Cardiac fibroblast (primary cell): ENCODE measurements at places on chromosomes 12 and 14.

GRCh38 chr12:117854339-117855012 lies 114.3 kb downstream of the KSR2 start:
- DNase-seq = peak; percentile 36

DNA sequence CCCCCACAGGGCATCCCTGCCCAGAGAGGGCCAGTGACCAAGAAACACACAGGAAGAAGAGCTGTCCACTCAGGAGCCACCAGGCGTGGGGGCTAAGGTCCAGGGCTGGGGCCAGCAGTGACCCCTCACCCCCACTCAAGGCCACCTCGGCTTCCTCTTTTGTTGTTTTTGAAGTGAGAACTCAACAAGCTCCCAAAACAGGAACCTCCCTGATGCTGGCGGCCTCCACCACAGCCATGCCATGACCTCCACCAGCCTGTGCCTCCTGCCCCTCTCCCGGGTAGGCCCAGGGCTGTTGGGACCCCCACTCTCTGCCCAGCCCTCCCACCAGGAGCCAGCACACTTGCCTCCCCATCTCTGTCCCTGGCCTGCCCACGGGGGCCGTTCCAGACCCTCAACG lies 7.8 kb downstream of the AKT1 start:
- no peak for DNase-seq

DNA sequence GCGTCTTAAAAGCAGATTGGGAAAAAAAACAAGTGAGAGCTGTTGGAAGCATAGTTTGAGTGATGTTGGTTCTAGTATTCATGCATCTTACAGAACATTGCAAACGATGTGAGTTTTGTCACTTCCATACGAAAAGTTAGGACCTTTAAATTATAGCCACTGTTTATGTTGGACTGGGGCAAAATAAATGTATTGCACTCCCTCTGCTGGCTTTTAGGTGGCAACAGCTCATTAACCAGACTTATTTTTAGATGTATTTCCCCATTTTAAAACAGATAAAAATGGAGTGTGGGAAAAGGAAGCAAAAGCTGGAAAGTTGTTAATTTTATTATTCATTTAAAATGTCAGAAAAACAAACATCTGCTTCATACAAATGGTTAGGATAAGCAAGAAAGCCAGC lies 111.9 kb downstream of the LGR5 start:
- DNase-seq = peak; percentile 40

DNA sequence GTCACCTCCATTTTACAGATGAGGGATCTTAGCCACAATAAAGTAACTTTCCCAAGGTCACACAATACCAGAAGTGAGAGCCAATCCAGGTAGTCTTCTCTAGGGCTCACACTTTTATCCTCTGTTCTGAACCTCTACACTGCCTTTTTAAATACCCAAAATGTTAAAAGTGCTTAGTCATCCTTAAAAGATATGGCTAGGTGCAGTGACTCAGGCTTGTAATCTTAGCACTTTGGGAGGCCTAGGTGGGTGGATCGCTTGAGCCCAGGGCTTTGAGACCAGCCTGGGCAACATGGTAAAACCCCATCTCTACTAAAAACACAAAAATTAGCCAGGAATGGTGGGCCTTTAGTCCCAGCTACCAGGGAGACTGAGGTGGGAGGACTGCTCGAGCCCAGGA lies 104.1 kb upstream of the PPP4R3A start:
- peak; percentile 14 for DNase-seq

DNA sequence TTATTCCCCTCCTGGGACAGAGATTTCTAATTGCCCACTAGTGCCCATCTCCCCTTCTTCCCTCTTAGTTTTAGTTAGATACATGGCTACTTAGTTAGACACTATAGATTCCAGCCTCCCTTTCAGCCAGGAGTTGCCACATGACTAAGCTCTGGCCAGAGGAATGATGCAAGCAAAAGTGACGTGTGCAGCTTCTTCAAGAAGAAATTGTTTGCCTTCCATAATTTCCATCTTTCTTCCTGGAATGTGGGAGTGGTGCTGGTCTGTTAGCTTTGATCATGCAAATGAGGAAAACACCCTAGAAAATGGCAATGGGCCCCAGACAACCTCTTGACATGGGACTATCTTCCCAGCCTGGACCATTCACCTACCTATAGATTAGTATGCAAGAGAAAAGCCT lies 21.4 kb downstream of the CCDC177 start:
- peak; percentile 80 for DNase-seq

- peak; percentile 92 for DNase-seq
Observed at GRCh38 chr14:76937181-76938091, 91.1 kb downstream of the IRF2BPL start.

DNA sequence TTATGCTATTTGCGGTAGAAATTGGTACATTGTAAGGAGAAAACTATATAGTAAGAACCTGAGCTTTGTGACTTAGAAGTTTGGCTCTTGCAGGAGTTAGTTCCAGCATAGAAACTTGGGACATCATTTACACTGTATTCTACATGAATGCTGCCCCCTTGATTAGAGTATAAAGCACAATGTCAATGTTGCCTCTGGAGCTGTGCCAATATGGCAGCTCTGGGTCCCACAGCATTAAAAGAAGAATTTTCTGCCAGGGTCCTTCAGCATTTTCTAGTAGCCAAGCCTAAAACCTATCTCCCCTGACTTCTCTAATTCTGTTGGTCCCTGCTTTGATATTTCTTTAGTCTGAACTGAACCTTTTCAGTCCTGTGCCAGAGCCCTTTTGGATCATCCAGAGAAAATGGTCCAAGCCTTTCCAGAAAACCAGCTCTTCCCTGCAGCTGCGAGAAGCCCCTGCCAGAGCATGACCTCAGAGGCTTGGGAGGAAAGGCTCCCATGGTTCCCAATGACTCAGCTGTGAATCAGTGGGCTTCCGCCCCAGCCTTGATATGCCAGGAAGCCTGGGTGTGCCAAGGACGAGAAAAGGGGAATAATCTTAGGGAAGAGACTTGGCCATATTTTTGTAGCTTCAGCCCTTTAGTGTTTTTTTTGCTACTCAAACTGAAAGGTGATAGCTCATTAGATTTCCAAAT lies 43.2 kb downstream of the PLEKHG7 start:
- peak; percentile 95 for DNase-seq
